Memory B cell (primary cell): ENCODE measurements at places on chromosomes 1 and 21.

GRCh38 chr1:230082211-230082610 is 15.2 kb downstream of the GALNT2 start:
- DNase-seq, result no peak

- DNase-seq, result peak; percentile 62
Observed at GRCh38 chr1:203340112-203340790, 10.7 kb downstream of the FMOD start.

DNA sequence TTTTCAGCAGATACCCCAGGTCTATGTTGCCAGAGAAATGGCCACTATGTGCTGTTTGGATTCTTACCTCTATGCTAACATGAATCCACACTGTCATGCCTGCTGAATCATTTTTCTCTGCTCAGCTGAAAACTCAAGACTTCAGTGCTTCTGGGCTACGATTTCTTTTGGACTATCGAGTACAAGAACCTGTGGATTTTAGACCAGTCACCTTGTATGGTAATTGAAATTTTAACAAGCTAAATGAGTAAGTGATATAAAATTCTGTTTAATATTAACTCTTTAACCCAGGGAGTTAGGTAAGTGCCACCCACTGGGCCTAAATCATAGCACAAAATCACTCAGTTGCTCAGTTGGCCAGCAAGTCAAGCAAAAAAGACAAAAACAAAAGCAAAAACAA is 35.8 kb downstream of the LHX8 start:
- no peak for DNase-seq

DNA sequence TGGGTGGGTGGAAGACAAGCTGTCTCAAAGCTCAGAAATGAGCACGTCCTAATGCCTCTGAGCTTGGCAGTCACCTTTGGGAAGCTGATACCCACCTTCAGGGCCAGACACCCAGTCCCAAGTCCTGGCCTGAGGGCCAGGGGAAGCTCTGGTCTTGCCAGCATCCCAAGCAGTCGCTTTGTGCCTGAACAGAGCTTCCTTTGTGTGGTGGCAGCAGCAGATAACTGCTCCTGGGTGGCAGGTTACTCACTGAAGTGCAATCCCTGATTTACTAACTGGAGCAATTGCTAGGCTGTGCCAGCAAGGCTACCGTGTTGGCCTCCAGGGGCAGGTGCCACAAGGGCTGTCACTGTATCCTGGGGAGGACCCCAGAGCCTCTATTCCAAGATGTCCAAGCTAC is 40.4 kb upstream of the GRHL3 start:
- no peak for DNase-seq

DNA sequence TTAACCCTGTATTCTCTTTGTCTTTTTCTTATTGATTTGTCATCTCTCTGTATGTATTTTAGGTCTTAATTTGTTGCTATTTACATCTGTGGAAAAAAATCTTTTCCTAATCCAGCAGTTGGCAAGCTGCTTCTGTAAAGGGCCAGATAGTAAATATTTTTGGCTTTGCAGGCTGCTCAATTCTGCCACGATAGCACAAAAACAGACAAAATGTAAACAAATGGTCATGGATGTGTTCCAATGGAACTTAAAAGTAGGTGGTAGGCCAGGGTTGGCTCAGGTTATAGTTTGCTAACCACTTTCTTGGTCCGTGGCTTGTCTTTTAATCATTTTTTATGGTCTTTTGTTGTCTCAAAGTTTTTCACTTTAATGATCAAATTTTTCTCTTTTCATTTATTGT is 371.8 kb downstream of the HHAT start:
- no peak for DNase-seq

- DNase-seq, result no peak
Observed at GRCh38 chr1:86339014-86339812, 56.9 kb downstream of the ODF2L start.

DNA sequence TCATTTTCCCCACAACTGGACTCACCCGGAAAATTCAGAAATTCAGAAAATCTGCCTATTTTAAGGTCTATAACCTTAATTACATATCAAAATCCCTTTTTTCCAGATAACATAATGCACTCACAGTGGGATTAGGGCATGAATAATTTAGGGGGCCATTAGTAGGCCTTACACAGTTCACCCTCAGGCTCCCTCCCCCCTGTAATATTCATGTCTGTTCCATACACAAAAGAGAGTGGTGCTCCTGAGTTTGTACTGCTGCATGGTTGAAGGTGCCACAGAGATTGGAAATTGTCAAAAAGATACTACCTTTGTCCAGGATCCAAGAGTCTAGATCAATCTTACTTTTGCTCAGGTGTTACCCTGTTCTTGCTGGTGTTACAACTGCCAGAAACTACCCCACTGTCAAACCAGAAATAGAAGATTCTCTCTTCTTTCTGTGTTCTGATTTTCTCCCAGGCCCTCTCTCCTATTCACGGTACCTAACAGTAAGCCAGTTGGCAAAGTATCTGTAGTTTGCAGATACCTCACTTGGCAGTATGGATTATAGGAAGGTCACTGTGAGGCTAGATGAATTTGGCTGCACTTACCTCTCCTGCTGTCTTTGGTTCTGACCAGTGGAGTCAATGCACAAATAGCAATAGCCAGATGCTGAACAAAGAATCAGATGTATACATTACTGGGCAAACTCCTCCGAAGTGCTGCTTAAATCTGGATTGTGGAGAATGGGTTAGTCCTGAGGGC is 53.2 kb downstream of the C1orf198 start:
- peak; percentile 3 for DNase-seq

- DNase-seq, result no peak
Observed at GRCh38 chr1:235650341-235651169, 971 bp upstream of the GNG4 start.

- no peak for DNase-seq
Observed at GRCh38 chr1:109821831-109822745, 58.4 kb upstream of the EPS8L3 start.

DNA sequence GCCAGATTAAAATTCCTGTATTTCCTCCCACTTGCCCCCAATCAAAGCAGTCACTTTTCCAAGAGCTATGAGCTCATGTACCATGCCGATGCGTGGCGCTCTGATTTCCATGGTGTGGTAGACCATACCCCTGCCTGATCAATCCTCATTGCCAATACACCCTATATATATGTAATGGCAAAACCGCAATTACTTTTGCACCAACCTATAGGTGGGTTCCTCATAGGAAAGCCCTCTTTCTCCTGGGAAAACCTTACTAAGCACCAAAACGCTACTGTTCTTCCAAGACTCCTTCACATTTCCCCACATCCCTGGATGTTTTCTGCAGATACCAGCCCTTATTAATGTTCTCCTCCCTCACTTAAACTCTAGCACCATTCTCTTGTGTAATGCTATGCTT is 11.0 kb downstream of the KCNJ6 start:
- DNase-seq, result no peak

DNA sequence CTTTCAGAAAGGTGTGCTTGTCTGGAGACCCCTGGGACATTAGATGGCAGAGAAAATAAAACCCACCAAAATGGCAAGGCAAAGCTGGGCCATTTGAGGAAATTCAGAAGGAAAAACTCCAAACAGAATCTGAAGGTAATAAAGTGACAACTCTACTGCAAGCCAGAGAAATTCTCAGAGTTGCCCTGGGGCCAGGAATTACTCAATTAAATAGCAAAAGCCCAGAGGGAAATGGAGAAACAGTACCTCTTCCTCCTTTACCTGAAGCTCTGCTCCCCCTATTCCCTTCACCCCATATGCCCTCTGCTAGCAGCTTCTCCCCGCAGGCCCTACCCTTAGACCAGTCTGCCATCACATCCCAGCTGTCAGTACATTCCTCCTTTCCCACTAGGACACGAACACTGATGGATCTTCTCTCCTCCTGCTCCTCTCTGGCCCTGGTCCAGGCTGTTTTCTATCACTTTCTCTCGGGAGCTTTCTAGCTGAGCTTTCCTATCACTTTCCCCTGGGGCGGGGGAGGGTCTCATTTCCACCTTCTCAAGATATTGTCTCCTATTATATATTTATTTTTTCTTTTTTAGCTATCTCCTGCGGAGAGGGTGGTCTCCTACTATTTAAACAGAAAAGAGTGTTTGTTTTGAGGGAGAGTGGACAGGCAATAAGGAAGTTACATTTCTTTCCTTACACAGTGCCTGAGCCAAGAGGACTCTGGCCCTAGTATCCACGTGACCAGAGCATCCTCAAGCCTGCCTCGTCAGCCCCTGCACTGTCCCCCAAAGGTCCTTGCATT is 47.7 kb upstream of the RBM15 start:
- DNase-seq, result no peak

- no peak for DNase-seq
Observed at GRCh38 chr1:37474697-37475379, 458 bp downstream of the ZC3H12A start.

DNA sequence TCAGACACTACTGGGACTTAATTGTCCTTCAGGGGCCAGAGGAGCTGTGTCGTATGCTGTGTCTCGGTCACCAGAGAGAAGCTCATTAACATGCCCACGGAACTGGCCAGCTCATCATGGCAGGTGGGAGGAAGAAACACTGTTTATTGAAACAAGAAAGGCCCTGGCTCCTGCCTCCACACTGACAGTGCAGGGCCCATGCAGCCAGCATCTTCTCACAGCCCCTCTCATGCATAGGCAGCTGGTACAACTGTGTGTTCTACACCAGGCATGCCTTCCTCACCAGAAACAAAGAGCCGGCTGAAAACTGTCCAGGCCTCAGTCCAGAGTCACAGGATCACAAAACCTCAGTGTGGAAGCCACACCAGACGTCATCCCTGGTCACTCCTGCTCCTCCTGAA is 106.0 kb downstream of the UBE2U start:
- DNase-seq, result no peak

DNA sequence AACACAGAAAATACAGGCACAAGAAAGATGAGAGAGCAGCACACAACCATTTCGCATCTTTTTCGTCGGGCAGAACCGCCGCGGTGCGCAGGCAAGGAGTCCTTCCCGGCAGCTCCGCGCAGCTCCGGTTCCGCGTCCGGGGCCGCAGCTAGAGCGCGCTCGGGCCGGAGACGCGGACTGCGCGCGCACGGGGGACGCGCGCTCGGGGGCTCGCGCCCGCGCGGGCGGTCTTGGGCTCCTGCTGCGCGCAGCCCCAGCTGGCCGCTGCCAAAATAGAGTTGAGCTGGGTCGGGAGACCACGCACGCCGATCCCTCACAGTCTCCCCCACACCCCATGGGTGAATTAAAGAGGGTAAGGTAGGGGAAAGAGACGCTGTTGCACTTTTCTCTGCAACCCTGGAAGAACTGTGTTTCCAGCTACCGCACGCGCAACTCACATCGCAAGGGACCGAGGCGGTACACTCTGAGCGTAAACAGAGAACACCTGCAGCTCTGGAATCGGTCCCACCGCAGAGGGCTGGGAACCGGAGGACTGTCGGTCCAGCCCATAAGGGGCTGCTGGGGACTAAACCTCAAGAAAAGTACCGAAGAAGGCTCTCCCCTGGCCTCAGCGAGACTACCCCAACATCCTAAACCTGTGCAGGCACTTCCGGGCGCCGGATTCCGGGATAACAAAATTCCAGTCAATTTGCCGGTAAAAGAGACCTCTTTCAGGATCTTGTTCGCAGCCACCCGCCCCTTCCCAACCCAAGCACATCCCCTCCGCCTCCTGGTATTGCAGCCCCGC is 1.7 kb downstream of the NR5A2 start:
- DNase-seq, result no peak
